Activated T-helper 17 cell treated with anti-CD3 and anti-CD28 coated beads, Interleukin-2, amount 50 U/mL, for 72 hours (primary cell): ENCODE measurements at places on chromosomes 3 and 15. TPM values are rescaled to one million over a fixed set of nuclear protein-coding genes. Genes with fewer than 3 reads are reported as not detected.

Gene RBMS3
- 0.37 TPM for total RNA-seq

Gene TNFAIP8L3
- total RNA-seq: not detected

Gene FBXO40
- not detected for total RNA-seq

Gene FRMD5
- total RNA-seq: 0.66 TPM

Gene DPPA2
- not detected for total RNA-seq

Gene ZNF620
- 2.3 TPM for total RNA-seq

DNA sequence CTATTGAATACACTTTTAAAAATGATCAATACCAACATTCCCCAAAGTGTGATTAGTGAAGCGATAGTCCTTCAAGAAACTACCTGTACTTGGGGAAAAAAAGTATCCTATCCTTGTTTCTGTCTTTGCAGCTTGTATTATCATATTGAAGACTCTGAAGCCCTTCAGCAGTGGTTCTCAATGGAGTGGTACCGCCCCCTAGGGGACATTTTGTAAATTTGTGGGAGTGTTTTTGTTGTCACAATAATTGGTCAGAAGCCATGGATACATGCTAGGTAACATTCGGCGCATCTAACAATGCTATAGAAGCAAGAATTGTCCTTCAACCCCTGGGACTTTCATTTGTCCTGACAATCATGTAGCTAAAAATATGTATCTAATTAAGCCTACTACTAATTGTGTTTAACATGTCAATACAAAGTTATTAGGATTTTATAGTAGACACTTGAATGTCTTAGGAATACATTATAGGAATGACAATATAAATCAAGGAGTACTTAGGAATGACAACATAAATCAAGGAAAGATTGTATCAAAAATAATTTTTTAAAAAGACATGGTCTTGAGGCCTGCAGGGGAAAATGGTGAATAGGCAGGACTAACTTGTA is 53.7 kb downstream of the NMD3 start:
- H3K4me3 ChIP-seq: no peak overlapping the region
- no peaks in the 10 kb centered on the region for H3K27me3 ChIP-seq
- H3K27ac ChIP-seq: no peak overlapping the region
- H3K4me1 ChIP-seq: no peaks in the 10 kb centered on the region

- H3K27me3 ChIP-seq: no peaks in the 10 kb centered on the region
- H3K4me1 ChIP-seq: peaks cover 61% of the 10 kb centered on the region
- ATAC-seq: peak; percentile 59
- peaks cover 87% of the 10 kb centered on the region for H3K36me3 ChIP-seq
- H3K27ac ChIP-seq: peak overlapping the region; percentile 85
These were observed 74.5 kb downstream of the RAB7A start for GRCh38 chr3:128800241-128801187.

GRCh38 chr3:66037330-66037985 is 1.3 kb downstream of the MAGI1 start:
- H3K4me1 ChIP-seq: no peaks in the 10 kb centered on the region
- no peaks in the 10 kb centered on the region for H3K36me3 ChIP-seq
- no peak for ATAC-seq
- H3K4me3 ChIP-seq: peak overlapping the region; percentile 69
- H3K27ac ChIP-seq: no peak overlapping the region

DNA sequence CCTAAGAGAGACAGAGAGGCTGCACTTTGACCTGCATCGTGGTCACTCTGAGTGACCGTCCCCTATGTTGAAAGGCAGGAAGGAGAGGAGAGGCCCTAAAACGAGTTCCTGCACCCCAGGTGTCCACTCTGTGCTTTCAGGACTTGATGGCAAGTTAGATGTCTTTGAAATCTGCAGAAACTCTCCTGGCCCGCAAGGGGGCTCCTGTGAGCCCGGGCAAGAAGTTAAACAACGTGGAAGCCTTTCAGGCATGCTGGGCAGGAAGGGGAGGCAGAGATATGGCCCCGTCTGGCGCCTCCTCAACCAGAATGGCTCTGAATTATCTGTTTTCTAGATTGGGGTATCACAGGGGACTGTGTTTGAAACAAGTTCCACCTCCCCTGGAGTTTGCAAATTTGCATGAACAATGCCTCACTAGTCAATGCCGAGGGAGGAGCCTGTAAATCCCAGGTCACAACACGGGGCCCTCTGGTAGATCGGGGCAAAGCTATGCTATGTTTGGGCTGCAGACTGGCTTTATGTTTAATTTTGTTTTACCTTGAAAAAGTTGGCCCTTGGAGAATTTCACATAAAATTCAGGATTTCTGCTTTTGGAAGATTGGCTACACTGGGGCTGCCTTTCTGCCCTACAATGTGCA is 9.8 kb downstream of the CTXND1 start:
- ATAC-seq: no peak
- H3K4me3 ChIP-seq: no peak overlapping the region
- peaks cover 4% of the 10 kb centered on the region for H3K4me1 ChIP-seq

DNA sequence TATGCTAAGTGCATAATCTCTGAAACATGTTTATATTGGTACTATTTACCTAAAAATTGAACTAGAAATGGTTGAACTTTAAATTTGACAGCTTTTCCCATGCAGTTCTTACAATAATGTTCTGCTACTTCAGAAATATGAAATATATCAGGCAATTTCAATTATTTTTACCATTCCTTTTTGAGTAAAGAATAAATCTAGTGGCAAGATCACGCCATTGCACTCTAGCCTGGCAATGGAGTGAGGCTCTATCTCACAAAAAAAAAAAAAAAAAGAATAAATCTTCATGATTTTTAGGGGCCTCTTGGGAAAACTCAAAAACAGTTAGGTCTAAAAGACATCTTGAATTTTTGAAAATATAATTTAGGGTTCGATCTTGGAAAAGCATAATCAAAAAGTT is 10.6 kb upstream of the DNAAF4 start:
- no peaks in the 10 kb centered on the region for H3K36me3 ChIP-seq
- H3K27ac ChIP-seq: no peak overlapping the region
- ATAC-seq: no peak

- peaks cover 29% of the 10 kb centered on the region for H3K36me3 ChIP-seq
- peaks cover 83% of the 10 kb centered on the region for H3K27me3 ChIP-seq
- H3K27ac ChIP-seq: no peak overlapping the region
- H3K4me1 ChIP-seq: no peaks in the 10 kb centered on the region
- H3K4me3 ChIP-seq: no peak overlapping the region
- no peak for ATAC-seq
These were observed 6.9 kb upstream of the MEIS2 start for GRCh38 chr15:37107071-37107743.

DNA sequence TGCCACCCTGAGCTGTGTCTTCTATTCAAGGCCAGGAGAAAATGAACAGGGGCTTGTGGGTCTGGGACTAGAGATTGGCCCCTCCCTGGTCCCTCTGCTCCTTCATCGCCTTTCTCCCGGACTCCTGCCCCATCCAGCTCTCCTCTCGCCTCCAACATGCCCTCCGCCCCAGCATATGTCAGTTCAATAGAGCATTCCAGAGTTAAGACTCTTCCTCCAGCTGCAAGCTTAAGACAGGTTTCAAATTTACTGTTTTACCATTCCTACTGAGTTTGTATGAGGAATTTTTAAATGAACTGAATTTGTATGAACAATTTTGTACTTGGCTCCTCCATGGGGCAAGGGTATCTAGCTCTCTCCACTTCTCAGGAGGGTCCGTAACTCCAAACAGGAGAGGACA is 195.6 kb downstream of the TBC1D2B start:
- no peak overlapping the region for H3K4me3 ChIP-seq
- H3K4me1 ChIP-seq: no peaks in the 10 kb centered on the region
- no peaks in the 10 kb centered on the region for H3K36me3 ChIP-seq

DNA sequence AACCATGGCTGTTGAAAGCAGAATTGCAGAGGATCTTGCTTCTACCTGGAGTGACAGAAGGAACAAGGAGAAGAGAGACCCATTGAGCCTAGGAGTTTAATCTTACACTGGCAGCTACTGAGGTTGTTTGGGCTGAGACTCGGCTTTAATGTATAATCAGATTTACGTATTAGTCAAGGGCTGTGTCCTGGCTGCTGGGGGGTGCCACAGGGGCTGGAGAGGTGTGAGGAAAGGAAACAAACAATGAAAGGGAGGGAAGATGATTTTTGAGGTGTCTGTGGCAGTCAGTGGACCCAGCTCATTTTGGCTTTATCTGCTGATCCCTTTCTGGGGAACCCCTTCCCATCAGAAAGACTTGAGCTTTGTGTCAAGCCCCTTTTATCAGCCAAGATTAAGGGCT is 95.7 kb downstream of the PRICKLE2 start:
- H3K36me3 ChIP-seq: no peaks in the 10 kb centered on the region
- peaks cover 22% of the 10 kb centered on the region for H3K27me3 ChIP-seq
- H3K27ac ChIP-seq: no peak overlapping the region
